Neural crest cell (in vitro differentiated cells): ENCODE measurements at places on chromosomes 11 and 22.

DNA sequence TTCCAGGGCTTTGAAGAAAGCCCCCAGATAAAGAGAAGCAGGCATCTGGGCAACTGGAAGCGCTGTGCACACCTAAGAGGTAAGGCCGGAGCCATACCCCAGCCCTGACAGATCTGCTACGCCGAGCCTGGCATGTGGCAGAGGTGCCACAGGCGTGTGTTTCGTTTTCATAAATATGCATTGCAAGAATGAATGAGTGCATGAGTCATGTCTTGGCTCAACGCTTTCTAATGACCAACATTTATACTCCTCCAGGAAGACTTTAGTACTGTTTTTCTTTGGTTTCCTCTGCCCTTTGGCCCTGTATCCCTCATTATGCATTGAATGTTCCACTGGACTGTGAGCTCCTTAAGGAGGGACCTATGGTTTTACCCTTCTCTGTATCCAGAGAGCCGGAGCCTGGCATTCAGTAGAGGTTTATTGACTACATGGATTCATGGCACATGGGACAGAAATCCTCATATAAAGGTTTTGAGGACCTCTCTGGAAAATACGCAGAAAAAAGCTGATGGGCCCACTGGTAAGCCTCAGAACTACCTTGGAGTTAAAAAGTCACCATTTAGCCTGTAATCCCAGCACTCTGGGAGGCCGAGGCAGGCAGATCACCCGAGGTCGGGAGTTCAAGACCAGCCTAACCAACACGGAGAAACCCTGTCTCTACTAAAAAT lies 38.9 kb upstream of the CSNK2A3 start:
- no peak for DNase-seq

DNA sequence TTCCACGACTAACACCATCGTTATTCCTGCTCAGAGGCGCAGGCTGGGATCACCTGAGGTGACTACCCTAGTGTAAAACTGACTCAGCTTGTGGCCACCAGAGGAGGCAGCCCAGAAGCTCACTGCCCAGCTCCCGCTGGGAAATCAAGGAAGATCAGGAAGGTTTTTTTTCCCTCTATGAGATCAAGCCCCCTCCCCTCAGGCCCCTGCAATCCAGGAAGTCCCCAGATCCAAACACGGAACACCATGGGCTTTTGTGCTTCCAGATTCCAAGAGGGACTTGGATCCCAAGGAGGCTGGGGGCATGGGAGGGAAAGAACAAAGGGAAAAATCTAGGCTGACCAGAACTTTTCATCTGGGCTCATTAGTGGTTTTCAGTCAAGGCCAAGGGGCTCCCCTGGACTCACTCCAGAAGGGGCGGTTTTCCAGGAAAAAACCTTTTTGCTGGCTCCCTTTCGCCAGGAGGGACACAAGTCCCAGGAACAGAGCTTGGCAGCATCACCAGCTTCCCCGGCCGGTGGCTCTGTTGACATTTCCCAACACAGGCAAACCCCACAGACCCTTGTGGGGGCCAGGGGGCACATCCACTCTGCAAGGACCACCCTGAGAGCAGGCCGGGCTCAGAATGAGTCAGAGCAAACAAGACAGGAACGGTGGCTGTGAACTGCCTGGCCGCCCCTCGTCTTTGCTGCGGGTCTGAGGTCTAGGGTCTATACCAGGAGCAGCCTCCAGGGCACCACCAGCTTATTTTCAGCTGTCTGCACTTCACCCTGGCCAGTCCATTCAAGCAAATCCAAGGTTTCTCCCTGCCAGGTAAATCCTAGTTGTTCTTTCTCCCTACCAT lies 36.8 kb downstream of the MYH9 start:
- DNase-seq: no peak

DNA sequence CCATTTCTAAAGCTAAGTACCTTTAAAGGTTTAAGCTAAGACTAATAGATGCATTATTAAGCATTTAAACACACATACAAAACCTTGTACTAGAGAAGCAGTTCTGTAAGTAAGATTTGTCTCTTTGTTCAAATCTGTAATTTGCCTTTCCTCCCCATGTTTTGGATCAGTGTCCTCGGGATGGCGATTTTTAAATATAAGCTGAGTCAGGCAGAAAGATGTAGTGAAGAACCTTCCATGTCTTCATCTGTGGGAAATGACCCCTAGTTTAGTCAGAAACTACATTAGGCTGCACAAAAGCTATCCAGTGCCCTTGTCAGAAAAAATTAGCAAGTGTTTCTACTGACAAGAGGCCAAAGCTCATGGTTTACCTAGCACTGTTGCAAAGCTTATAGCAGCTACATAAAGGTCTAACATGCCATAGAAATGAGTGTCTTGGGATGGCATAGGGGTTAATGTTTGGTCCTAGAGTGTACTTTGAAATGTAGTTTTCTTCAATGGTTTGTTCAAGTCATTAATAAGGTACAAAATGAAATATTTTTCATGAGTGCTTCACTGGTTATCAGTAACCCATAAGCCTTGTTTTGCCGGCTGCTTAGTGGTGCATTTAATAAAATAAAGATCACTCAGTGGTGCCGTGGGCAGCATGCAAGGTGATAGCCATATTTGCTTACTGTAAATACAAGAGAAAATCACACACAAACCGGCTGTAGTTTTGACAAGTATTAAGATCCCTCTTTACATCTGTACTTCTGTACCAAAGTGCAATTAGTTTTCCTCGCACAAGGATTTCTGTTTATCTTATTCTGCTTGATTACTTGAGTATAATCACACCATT lies 139.8 kb downstream of the ELP4 start:
- no peak for DNase-seq

GRCh38 chr11:10375280-10375971 lies 70.6 kb downstream of the ADM start:
- no peak for DNase-seq

- DNase-seq: no peak
Measured at GRCh38 chr11:69293087-69293486, 868 bp upstream of the MYEOV start.

- DNase-seq: no peak
Measured at GRCh38 chr11:94068764-94069163, 47.6 kb downstream of the HEPHL1 start.

- no peak for DNase-seq
Measured at GRCh38 chr11:12186701-12187100, 76.3 kb downstream of the MICAL2 start.

- no peak for DNase-seq
Measured at GRCh38 chr11:121149116-121149515, 48.1 kb downstream of the TECTA start.

- no peak for DNase-seq
Measured at GRCh38 chr11:8615291-8616032, 21.4 kb upstream of the STK33 start.

GRCh38 chr11:117855186-117855845 lies 21.1 kb downstream of the FXYD6 start:
- no peak for DNase-seq

DNA sequence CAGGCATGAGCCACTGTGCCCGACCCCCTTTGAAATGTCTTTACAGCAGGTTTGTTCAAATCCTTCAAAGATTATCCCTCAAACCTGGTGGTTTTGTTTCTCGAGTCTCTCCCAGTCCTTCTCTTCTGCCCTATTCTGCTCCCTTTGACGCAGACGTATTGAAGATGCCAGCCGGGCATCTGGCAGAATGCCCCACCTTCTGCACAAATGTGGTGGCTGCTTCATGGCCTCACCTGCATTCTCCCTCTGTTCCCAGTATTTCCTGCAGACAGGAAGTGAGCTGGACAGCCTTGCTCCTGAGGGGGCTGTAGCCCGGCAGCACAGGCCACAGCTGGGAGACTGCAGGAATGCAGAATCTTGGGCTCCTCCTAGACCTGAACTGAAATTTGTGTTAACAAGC lies 4.8 kb upstream of the NAP1L4 start:
- no peak for DNase-seq

DNA sequence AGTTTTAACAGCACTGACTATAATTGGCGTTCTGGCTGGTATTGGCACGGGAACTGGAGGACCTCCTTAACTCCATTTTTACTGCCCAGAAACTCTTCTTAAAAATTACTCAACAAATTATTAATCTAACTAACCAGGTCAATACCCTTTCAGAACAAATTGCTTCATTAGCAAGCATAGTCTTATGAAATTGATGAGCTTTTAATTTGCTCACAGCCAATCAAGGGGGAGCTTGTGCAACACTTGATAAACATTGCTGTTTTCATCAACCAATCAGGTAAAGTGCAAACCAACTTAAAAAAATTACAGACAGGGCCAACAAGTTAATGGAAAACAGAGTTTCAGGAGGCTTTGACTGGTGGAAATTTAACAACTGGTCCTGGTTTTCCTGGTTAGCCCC lies 4.6 kb upstream of the APOL3 start:
- DNase-seq: no peak

DNA sequence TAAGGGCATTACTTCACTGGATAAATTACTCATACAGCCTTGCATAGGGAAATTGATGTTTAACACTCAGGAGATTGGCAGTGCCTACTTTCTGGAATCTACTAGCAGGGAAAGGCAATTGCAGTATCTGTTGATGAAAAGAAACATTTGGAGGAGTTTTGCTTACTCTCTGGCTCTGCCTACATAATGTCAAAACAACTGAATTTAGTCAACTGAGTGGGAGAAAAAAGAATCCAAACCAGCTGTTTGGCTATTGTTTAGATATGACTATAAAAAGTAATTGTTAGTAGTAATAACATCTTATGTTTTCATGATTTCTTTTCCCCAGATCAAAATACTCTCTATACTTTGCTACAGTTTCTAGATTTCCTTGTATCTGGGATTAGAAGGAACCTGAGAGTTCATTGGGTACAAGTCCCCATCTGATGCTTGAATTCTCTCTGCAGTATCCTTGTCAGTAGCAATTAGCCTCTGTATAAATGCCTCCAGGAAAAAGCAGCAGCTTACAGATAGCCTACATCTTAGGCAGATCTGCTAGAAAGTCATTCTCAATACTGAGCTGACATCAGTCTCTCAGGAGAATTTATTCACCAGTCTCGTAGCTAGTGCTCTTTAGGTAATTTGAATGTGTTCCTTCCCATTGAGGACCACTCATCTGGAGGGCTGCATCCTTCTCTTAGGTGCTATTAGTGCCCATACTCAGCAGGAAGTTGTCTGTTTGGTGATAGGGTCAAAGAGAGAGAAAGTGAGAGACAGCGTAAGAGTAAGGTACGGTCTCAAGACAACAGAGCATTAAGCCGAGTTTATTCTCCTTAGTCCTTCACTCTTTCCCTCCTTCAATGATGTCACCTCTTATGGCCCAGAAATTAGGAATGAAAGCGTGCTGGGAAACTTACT lies 185.9 kb upstream of the CCDC90B start:
- DNase-seq: no peak

GRCh38 chr11:68677432-68677831 lies 6.9 kb upstream of the GAL start:
- no peak for DNase-seq

- no peak for DNase-seq
Measured at GRCh38 chr11:44758983-44759382, 32.2 kb downstream of the TSPAN18 start.

GRCh38 chr11:12377106-12377823 lies at the start of gene PARVA:
Gene PARVA, plus strand, starts transcription at chr11:12377571. Its CDS starts 77 bp downstream, at chr11:12377648.
- peak; percentile 60 for DNase-seq

DNA sequence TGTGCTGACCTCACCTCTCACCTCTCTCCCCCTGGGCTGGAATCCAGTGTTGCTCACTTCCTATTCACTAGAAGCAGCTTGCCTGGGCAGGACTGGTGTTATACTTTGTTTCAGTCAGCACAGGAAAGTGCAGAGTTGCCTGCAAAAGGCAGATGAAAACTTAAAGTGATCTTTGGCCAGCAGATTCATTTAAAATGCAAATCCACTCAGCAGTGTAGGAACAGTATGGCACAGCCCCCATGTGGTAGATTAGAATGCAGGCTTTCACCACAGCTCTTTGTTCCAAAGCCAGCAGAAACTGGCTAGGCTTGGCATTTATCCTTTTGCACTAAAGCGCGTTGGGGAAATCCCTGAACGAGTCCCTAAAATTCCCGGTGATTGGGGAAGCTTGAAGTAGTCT lies 301.2 kb downstream of the OR4C45 start:
- DNase-seq: no peak

GRCh38 chr11:77069969-77070582 lies 3.3 kb downstream of the CAPN5 start:
- DNase-seq: no peak

- no peak for DNase-seq
Measured at GRCh38 chr22:25509374-25509791, 55.1 kb upstream of the GRK3 start.

DNA sequence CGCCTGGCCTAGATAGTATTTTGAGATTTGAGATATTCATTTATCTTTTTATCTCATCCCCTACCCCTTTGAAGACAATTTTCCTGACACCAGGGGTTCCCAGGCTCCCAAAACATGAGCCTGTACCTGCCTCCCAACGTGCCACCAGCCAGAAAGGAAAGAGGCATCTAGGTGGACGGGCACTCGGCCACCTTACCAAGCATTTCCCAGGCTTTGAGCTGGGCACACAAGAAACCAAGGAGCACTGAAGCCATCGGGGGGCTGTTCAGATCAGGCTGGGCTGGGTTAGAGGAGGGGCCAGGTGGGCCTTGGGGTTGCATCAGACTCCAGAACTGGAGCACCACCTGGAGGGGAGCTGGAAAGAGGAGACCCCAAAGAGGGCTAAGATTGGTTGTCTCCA lies 28.5 kb upstream of the BAIAP2L2 start:
- no peak for DNase-seq

DNA sequence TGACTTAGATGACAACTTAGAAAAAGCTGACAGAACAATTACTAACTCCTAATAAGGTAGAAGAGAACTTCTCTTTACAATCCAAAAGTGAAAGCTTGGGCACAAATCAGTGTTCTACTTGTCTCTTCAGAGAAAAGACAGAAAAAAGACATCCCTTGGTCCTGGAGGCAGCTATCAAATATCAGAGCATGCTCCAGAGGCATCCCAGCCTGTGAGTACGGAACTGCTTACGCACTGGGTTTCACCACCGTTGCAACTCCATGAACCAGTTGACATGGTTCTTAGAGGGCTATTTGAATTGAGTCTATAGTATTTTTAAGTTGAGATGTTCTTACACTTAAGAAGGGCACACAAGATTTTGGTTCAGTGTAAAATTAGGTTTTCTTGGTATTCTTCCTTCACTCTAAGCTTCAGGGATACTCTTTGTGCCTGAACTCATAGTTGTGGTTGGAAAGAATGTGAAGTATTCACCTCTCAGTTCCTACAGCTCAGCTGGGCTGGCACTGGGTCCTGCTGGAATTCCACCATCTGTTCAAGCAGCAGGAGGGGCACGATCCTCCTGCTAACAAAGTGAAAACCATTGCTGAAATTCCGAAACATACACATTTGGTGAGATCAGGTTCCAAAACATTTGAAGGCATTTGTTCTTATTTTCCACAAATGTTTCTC lies 6.3 kb downstream of the AKIP1 start:
- DNase-seq: no peak

GRCh38 chr11:96338910-96339705 lies 3.9 kb downstream of the MAML2 start:
- no peak for DNase-seq

GRCh38 chr11:76621868-76622267 lies 48.7 kb downstream of the LRRC32 start:
- no peak for DNase-seq

DNA sequence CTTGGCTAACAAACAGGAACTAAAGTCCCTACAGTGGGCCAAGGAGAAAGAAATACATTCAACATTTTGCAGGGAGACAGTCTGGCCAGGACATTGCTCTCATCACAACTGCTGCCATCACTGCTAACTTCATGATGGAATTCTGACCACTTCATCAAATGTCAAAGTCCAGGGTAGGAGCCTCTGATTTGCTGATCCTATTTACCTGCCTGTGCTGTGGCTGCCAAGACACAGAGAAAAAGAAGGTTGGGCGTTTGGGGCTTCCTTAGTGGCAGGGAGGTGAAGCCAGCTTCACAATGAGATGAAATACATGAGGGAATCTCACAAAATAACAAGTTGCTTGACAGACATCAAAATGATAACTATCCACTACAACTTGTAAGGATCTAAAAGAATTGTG lies 343.9 kb upstream of the CADM1 start:
- DNase-seq: no peak
